ENCODE measurements at places on chromosomes 12 and 14.

DNA sequence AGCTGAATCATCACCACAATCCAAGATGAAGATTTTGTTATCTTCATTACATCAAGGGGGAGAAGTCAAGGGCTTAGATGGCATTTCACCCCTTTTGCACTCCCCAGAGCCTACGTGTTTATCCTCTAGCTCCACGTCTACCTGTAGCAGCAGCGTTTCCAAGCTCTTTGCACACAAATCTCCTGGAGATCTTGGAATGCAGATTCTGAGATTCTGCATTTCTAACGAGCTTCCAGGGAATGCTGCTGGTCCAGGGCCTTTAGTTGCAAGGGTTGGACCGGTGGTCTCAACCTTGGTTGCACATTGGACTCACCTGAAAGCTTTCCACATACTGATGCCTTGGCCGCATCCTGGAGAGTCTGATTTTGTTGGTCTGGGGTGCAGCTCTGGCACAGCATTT is 49.5 kb upstream of the STON2 start:
- DNase-seq, result no peak

GRCh38 chr14:81565441-81566290 is 32.0 kb upstream of the SEL1L start:
- no peak for DNase-seq

- no peak for DNase-seq
Observed at GRCh38 chr12:53577941-53578352, 48.2 kb downstream of the ATF7 start.

GRCh38 chr12:108386709-108387360 is 47.7 kb upstream of the CMKLR1 start:
- DNase-seq, result no peak

DNA sequence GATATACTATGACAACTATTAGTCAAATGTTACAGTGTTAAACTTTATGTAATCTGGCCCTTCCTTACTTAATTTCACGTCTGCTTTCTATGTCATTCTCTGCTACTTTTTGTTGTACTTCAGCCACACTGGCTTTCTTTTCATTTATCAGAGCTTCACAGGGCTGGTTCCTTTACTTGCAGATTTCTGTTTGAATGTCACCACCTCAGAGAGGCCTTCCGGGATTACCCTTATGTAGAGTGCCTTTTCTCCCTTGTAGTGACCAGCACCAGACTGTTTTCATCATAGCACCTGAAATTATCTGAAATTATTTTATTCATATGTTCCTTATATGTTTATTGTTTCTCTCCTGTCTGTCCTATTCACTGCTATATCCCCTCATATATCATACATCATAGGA is 75.4 kb downstream of the TAOK3 start:
- DNase-seq, result no peak

- DNase-seq, result no peak
Observed at GRCh38 chr12:42255866-42256261, 17.8 kb upstream of the YAF2 start.

DNA sequence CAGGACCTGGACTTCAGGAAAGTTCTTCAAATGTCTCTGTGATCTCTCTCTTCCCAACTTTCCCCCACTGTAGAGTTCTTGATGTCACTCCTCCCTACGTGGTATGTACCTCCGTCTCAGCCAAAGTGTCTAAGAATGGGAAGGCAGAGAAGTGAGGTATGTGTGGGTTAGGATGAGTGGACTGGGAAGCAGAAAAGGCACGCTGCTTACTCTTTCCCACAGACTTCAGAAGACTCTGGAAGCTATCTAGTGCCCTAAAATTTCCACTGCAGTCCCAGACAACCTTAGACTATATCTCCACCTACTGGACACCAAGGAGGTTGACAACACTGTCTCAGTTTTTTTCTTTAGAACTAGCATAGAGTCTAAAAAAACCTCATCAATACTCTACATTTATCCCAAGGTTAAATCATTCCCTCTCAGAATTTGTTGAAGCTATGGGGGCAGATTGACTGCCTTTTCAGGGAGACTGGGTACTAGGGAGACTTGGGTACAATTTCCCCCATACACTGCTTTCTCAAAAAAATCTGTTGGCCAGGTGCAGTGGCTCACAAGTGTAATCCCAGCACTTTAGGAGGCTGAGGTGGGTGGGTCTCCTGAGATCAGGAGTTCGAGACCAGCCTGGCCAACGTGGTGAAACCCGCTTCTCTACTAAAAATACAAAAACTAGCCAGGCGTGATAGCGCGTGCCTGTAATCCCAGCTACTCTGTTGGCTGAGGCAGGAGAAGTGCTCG is 20.6 kb upstream of the ITGA5 start:
- no peak for DNase-seq

GRCh38 chr14:94601884-94602391 is 10.3 kb upstream of the SERPINA3 start:
- no peak for DNase-seq

GRCh38 chr12:6367969-6368892 is 7.1 kb downstream of the SCNN1A start:
- DNase-seq, result no peak

DNA sequence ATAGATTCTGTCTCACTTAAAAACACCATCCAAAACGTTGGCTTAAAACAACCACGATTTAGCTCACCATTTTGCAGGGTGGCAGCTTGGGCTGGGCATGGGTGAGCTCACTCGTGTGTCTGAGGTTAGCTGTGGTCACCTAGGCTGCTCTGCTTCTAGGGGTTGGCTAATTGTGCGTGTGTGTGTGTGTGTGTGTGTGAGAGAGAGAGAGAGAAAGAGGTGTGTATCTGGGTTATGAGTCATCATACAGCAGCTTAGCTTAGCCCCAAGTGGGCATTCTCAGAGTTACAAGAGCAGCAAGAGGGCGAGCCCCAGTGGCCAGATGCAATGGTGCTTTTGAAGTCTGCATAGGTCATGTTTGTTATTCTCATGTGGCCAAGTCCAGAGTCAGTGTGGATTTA is 6.0 kb downstream of the FBXW8 start:
- DNase-seq, result peak; percentile 13

- no peak for DNase-seq
Observed at GRCh38 chr12:51118706-51119105, 35.3 kb upstream of the CSRNP2 start.
